ENCODE measurements at places on chromosomes 12 and 14.

DNA sequence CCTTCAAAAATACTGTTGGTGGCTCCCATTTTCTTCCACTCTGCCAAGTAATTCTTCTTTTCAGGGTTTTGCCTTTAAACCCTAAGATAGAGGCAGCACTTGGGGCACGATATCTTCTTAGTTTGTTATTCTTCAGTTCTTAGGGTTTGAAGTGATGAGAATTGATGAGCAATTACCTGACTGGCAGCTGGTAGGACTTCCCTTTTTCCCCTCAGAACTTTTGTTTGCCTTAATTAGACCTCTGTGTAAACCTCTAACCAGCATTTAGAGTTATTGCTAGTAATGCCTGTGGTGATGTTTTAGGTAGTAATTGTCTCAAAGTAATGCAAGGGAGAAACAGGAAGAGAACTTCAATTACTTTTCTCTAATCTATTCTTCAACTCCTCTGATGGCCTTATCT is 683.5 kb downstream of the RPL10L start:
- no peak for DNase-seq

DNA sequence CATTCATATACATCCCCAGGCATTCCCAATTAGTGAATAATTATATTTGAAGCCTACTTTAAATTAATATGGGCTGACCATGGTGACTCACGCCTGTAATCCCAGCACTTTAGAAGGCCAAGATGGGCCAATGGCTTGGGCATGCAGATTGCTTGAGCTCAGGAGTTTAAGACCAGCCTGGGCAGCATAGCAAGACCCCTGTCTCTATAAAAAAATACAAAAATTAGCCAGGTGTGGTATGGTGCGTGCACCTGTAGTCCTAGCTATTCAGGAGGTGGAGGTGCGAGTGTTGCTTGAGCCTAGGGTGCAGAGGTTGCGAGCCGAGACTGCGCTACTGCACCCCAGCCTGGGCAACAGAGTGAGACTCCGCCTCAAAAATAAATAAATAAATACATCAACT is 7.6 kb upstream of the ARID2 start:
- no peak for DNase-seq

GRCh38 chr12:22228022-22228875 is 106.3 kb downstream of the ST8SIA1 start:
- no peak for DNase-seq

DNA sequence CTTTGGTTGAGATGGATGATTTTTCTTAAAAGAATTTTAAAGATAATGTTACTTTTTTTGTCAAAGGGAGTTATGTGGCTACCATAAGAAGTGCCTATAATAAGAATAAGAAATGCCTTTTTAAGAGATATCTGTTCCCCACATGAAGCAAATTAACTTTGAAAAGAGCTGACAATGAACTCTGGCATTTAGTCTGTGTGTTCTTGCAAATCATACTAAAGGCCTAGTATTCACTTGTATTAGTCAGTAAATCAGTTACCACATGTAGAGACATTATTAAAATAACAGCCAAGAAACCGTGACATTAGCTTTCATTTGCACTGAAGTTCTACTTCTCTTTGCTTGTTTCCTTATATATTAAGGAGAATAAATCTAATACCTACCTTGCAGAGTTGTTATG is 296.3 kb downstream of the CCDC91 start:
- DNase-seq = no peak

- DNase-seq = no peak
These were observed 97.0 kb downstream of the TMEM30B start for GRCh38 chr14:61184112-61184511.

GRCh38 chr12:103751600-103751999 is 89.4 kb downstream of the NT5DC3 start:
- no peak for DNase-seq

GRCh38 chr12:106234449-106234848 is 13.4 kb downstream of the CKAP4 start:
- DNase-seq = no peak

DNA sequence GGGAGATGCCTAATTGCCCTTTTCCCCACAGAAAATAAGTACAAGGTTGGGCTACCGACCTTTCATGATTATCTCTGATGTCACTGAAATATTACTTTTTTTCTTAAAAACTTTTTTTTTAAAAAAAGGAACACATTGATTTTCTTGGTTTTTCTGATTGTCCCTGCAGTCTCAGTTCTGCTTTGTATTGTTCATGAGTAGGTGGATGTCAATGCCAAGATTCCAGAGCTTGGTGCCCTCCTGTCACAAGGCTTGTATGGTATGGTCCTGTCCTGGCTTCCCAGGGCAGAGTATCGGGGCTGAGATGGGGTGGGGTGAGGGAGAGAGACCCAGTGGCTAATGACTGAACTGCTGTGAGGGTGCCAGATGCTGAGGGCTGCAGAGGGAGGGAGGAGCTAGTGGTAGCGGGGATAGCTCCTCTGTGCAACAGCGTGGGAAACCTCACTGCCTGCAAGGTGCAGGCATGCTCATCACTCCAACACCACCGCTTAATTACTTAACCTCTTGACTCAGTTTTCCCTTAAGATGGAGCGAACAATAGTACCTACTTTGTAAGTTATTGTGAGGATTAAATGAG is 4.4 kb upstream of the CTDSP2 start:
- peak; percentile 57 for DNase-seq

- no peak for DNase-seq
These were observed 6.4 kb upstream of the TMED10 start for GRCh38 chr14:75182821-75183220.

DNA sequence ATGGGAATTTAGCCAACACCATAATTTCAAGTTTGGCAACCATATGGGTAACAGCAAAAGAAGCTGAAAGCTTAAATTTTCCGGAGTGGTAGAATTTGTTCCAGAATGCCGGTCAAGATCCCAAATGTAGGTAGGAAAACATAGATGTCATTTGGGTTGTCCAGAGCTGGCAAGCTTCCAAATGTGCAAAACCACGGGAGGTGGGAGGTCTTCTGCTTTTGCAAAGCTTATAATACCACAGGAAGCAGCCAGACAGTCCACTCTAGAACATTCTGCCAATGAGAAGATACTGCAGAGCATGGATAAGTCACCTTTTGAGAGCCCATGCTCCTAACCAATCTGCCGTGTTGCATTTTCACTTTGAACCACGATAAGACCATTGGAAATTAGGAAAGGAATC is 26.4 kb upstream of the BATF start:
- no peak for DNase-seq

GRCh38 chr12:121061831-121062230 is 22.8 kb upstream of the OASL start:
- no peak for DNase-seq

GRCh38 chr12:16324272-16324671 is 23.2 kb upstream of the MGST1 start:
- no peak for DNase-seq

DNA sequence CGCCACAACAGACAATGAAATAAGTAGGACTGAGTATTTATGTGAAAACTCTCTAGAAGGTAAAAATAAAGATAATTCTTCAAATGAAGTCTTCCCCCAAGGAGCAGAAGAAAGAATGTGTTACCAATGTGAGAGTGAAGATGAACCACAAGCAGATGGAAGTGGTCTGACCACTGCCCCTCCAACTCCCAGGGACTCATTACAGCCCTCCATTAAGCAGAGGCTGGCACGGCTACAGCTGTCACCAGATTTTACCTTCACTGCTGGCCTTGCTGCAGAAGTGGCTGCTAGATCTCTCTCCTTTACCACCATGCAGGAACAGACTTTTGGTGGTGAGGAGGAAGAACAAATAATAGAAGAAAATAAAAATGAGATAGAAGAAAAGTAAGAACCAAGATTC is 82.7 kb downstream of the VEZT start:
- no peak for DNase-seq

GRCh38 chr12:20018406-20018805 is 349.9 kb upstream of the PDE3A start:
- DNase-seq = no peak

GRCh38 chr14:83171761-83172160 is 1638.1 kb upstream of the SEL1L start:
- no peak for DNase-seq

GRCh38 chr12:25458047-25458552 is 95.0 kb downstream of the LMNTD1 start:
- DNase-seq = no peak

DNA sequence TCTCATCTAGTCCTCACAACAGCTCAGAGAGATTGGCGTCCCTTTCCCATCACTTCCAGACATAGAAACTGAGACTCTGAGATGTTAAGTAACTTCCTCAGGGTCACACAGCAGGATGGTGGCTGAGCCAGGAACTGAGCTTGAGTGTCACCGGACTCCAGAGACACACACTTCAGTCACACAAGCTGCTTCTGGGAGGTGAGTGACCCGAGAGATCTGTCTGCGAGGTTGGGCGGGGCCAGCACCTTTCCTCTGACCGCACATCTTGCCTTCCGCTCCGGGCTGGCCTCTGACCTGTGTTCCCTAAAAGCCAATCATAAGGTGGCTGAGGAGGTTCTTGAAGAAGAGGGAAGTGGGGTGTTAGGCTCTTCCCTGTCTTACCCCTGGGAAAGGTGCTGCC is 72.2 kb downstream of the ADCK1 start:
- no peak for DNase-seq

DNA sequence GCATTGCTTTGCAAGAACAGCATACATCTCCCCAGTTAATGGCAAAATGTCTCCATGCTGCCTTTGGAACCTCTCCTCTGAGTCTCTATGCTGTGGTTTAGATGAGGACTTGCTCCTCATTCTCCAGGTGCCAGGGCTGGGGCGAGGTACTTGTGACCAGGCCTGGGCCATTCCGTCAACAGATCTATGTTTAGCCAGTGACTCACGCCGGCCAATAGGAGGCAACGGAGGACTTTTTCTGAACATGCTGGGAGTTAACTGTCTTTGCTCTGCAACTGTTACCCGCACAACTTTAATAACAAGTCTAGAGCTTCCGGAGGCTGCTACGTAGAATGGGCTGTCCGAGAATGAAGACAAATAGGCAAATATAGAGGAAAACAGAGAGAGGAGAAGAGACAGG is 214.2 kb downstream of the GLT1D1 start:
- no peak for DNase-seq

All from GM13976 (cell line).